ENCODE measurements at places on chromosomes 5 and 9.

- peak overlapping the region; percentile 31 for H3K4me3 ChIP-seq
- peak; percentile 79 for DNase-seq
- peaks cover 67% of the 10 kb centered on the region for H3K4me1 ChIP-seq
- peak overlapping the region; percentile 58 for H3K27ac ChIP-seq
- peaks cover 32% of the 10 kb centered on the region for H3K36me3 ChIP-seq
- no peaks in the 10 kb centered on the region for H3K27me3 ChIP-seq
These were observed 4.8 kb downstream of the ATP6V1G1 start for GRCh38 chr9:114592356-114592755.

- H3K4me3 ChIP-seq, result no peak overlapping the region
- peaks cover 3% of the 10 kb centered on the region for H3K27me3 ChIP-seq
- no peak overlapping the region for H3K27ac ChIP-seq
- DNase-seq, result no peak
These were observed 5.6 kb downstream of the BNC2 start for GRCh38 chr9:16864649-16865434.

- H3K27me3 ChIP-seq, result no peaks in the 10 kb centered on the region
- no peak overlapping the region for H3K4me3 ChIP-seq
- no peak for DNase-seq
- H3K27ac ChIP-seq, result no peak overlapping the region
These were observed 117.5 kb downstream of the MED10 start for GRCh38 chr5:6260846-6261245.

- H3K27ac ChIP-seq, result no peak overlapping the region
- no peaks in the 10 kb centered on the region for H3K27me3 ChIP-seq
- no peak overlapping the region for H3K4me3 ChIP-seq
- no peaks in the 10 kb centered on the region for H3K36me3 ChIP-seq
These were observed 101.4 kb downstream of the ZFAND5 start for GRCh38 chr9:72263572-72263971.

DNA sequence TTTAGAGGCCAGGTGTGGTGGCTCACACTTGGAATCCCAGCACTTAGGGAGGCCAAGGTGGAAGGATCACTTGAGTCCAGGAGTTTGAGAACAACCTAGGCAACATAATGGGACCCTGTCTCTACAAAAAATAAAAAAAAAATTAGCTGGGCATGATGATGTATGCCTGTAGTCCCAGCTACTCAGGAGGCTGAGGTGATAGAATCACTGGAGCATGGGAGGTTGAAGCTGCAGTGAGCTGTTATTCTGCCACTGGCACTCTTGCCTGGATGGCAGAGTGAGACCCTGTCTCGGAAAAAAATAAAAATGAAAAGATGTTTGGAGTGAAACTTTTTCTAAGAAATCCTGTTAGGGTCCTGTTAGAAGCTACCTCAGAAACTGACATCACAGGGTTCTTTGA, 24.2 kb downstream of the OCLN start:
- no peaks in the 10 kb centered on the region for H3K36me3 ChIP-seq
- H3K27ac ChIP-seq, result no peak overlapping the region
- no peaks in the 10 kb centered on the region for H3K4me1 ChIP-seq
- no peaks in the 10 kb centered on the region for H3K27me3 ChIP-seq

GRCh38 chr5:138743484-138743883, 9.7 kb upstream of the CTNNA1 start:
- H3K27me3 ChIP-seq, result no peaks in the 10 kb centered on the region
- no peaks in the 10 kb centered on the region for H3K36me3 ChIP-seq
- H3K4me1 ChIP-seq, result no peaks in the 10 kb centered on the region
- DNase-seq, result no peak
- H3K4me3 ChIP-seq, result no peak overlapping the region
- no peak overlapping the region for H3K27ac ChIP-seq

DNA sequence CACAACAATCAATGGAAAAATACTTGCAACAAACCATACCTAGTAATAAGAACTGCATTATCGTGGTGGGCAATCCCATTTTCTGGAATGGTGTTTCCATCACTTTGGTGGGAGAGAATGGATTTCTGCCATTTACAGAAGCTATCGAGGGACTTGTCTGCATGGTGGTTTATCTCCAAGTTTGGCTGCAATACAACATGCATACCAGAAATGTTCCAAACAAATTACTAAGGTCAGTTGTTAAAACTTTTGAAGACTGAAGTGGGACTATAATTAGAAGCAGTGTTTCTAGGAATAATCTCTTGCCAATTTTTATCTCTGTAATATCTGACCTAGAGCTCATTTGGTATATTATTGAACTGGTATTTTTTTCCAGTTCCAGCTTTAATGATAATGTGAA, 30.3 kb downstream of the ADAMTS6 start:
- H3K4me3 ChIP-seq, result no peak overlapping the region
- H3K4me1 ChIP-seq, result no peaks in the 10 kb centered on the region
- H3K27ac ChIP-seq, result no peak overlapping the region
- H3K36me3 ChIP-seq, result no peaks in the 10 kb centered on the region
- no peak for DNase-seq

- H3K36me3 ChIP-seq, result no peaks in the 10 kb centered on the region
- no peak for DNase-seq
- H3K27me3 ChIP-seq, result no peaks in the 10 kb centered on the region
- no peak overlapping the region for H3K27ac ChIP-seq
- no peaks in the 10 kb centered on the region for H3K4me1 ChIP-seq
These were observed 35.4 kb upstream of the ZNF354A start for GRCh38 chr5:178765753-178766300.

DNA sequence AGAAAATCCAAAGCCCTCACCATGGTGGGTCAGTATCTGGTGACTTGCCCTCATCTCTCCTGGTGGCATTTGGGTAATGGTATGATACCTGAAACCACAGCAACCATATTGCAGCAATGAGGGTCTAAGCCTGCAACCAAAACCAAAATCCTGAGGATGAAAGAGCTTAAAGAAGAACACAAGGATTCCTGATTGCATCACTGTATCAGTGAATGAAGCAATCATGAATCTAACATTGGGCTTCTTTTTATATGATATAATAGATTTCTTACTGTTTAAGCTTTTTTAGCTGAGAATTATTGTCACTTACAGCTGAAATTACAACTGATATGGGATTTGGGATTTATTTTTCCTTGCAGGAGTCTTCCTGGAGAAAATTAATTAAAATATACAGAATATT, 269.9 kb downstream of the MEF2C start:
- no peak overlapping the region for H3K27ac ChIP-seq
- no peaks in the 10 kb centered on the region for H3K36me3 ChIP-seq
- H3K27me3 ChIP-seq, result no peaks in the 10 kb centered on the region
- no peak for DNase-seq

GRCh38 chr9:15576350-15577050, 23.7 kb downstream of the CCDC171 start:
- H3K4me1 ChIP-seq, result no peaks in the 10 kb centered on the region
- DNase-seq, result no peak
- H3K27ac ChIP-seq, result no peak overlapping the region
- H3K27me3 ChIP-seq, result no peaks in the 10 kb centered on the region

- DNase-seq, result no peak
- no peaks in the 10 kb centered on the region for H3K36me3 ChIP-seq
- no peak overlapping the region for H3K4me3 ChIP-seq
- no peaks in the 10 kb centered on the region for H3K4me1 ChIP-seq
- H3K27ac ChIP-seq, result no peak overlapping the region
These were observed 225.5 kb upstream of the ELAVL2 start for GRCh38 chr9:24051587-24051986.

All from CD4-positive, alpha-beta memory T cell (primary cell).